ENCODE measurements at places on chromosomes 1 and 21. TPM values are rescaled to one million over a fixed set of nuclear protein-coding genes. Genes with fewer than 3 reads are reported as not detected.

GRCh38 chr1:155250246-155250632 is 5.0 kb downstream of the ENTREP3 start:
- H3K27ac ChIP-seq = peak overlapping the region; percentile 85
- H3K36me3 ChIP-seq = peaks cover 4% of the 10 kb centered on the region
- peak overlapping the region; percentile 73 for H3K4me3 ChIP-seq
- H3K4me1 ChIP-seq = peaks cover 21% of the 10 kb centered on the region
- DNase-seq = peak; percentile 56

GRCh38 chr21:42554251-42554961 is 40.8 kb downstream of the SLC37A1 start:
- no peak overlapping the region for H3K27ac ChIP-seq
- H3K4me3 ChIP-seq = no peak overlapping the region

DNA sequence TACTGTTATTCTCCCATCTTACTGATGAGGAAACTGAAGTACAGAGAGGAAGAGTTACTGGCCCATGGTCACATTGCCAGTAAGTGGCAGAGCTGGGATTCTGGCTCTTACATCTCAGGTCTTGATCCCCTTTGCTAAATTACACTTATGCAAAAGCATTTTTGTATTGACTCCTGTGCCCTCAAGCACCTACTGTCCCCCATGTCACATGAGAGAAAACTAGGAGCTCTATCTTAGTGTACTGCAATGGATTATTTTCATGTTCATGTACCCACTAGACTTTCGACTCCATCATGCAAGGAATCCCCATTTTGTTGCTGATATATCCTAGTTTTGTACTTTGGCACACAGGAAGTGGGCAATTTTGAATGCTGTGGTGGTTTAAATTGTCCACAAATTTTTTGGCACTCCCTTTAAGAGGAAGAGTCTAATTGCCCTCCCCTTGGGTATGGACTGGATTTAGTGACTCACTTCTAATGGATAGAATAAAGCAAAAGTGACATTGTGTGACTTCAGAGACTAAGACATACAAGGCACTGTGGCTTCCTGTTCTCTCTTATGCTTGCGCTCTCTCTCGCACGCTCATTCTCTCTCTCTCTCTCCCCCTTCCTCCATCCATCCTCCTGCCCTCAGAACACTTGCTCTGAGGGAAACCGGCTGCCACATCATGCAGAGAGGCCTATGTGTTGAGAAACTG is 43.5 kb upstream of the JAK1 start:
- peaks cover 15% of the 10 kb centered on the region for H3K36me3 ChIP-seq
- H3K4me3 ChIP-seq = peak overlapping the region; percentile 63
- H3K27me3 ChIP-seq = peaks cover 1% of the 10 kb centered on the region
- DNase-seq = no peak
- peaks cover 41% of the 10 kb centered on the region for H3K4me1 ChIP-seq

DNA sequence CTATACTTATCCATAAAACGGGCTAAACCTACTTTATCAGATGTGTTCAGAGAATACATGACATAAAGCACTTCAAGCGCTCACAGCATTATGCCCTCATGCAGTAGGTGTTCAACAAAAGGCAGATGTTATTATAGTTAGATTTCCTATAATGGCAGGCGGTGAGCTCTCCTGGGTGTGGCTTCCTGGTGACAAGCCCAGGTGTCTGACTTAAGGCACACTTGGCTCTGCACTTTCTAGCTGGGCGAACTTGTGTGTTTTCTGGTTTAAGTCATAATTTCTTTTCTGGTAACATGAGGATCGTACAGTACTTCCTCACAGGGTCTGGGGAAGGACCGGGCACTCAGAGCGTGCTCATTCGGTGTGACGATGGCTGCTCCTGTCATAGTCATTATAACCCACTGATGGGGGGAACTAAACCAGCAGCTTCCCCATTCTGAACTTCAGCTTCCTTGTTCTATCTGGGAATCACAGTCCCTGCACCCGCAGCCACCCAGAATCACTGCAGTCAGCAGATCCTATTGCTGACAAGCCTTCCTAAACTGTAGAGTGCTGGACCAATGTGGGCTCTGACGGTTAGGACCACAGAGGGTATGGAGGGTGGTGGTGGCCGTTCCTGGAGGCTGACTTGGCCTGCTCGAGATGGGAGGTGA is 52.8 kb downstream of the IGSF21 start:
- H3K27me3 ChIP-seq = peaks cover 3% of the 10 kb centered on the region
- H3K36me3 ChIP-seq = no peaks in the 10 kb centered on the region
- DNase-seq = no peak
- no peaks in the 10 kb centered on the region for H3K4me1 ChIP-seq

GRCh38 chr1:92376345-92376744 is 77.5 kb downstream of the RPAP2 start:
- H3K27ac ChIP-seq = no peak overlapping the region
- H3K27me3 ChIP-seq = no peaks in the 10 kb centered on the region
- peaks cover 28% of the 10 kb centered on the region for H3K4me1 ChIP-seq
- no peak for DNase-seq
- peaks cover 34% of the 10 kb centered on the region for H3K36me3 ChIP-seq
- no peak overlapping the region for H3K4me3 ChIP-seq

The MAP3K21 gene
- 1.5 TPM for total RNA-seq

The NCAM2 gene
- not detected for total RNA-seq

The OR2L5 gene
- total RNA-seq = not detected
